ENCODE measurements at places on chromosomes 5 and 9.

DNA sequence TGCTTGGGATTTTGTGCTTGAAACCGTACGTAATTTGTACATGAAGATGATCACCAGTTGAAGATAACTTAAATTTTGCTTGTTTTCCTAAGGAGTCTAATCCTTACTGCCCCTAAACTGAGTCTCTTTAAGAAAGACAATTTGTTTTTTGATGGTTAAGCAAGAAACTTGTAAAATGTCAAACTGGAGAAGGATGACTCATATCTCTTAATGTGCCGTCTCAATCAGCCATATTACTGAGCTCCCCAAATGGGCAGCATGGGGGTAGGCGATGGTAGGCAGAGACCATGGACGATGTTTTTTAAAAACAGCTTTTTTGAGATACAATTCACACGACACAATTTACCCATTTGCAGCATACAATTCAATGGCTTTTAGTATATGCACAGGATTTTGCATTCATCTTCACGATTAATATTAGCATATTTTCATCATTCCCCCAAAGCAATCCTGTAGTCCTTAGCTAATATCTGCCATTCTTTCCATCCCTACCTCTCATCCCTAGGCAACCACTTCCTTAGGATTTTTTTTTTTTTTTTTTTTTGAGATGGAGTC is 14.3 kb downstream of the ARHGAP26 start:
- DNase-seq: no peak

- DNase-seq: no peak
Observed at GRCh38 chr9:134059661-134060395, 8.0 kb downstream of the BRD3 start.

DNA sequence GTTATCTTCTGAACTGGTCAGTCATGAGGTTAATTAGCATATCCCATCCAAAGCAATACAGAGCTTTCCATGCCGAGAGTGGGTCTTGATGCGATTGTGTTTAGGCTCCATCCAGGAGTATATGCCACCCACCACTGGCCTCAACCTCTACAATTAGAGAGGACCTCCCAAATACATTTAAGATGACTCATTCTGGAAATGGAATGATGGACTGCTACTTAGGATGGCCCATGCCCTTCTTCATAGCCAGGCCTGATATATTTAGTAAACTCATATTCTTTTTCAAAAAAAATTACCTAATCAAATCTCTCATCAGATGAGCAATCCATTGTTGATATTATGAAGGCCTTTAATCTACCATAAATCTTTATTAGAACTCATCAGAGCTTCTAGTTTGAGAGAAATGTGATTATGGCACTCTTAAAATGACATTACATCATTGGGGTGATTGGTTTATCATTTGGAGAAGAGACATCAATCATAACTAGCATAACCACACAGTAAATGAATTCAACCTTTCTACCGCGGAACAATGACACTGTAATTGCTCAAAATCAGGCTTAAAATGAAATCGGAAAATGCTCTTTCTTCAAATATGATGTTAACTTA is 414.2 kb upstream of the WWC1 start:
- DNase-seq: no peak

DNA sequence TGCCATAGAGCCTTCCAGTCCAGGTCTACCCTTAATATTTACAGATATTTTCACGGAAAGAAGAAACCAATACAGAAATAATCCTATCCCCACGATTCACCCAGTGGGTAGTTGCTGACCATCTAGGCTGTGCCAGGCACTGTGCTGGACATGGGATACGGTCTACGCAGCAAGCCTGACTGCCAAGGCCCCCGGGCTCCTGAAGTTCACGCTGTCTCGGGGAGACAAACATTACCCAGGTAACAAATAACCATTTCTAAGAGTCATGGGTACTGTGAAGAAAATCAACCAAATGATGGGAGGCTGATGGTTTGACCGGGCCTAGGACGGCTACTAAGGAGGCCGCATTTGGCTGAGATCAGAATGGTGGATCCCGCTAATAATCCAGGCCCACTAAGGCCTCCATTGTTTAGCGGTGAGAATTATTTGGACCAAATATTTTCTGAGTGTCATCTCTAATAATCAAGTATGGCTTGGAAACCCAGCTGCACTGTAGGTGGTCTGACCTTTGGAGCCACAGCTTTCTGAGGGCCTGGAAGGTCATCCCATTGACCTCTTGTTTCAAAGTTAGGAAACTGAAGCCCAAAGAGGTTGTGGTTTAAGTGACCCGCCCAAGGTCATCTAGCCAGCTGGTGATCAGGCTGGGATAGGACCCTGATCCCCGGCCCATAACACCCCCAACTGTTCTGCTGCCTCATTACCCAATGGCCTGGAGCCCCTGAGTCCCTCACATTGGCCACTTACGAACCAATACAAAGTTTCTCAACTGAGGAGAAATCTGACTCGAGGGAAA is 82.4 kb downstream of the AK8 start:
- DNase-seq: no peak

DNA sequence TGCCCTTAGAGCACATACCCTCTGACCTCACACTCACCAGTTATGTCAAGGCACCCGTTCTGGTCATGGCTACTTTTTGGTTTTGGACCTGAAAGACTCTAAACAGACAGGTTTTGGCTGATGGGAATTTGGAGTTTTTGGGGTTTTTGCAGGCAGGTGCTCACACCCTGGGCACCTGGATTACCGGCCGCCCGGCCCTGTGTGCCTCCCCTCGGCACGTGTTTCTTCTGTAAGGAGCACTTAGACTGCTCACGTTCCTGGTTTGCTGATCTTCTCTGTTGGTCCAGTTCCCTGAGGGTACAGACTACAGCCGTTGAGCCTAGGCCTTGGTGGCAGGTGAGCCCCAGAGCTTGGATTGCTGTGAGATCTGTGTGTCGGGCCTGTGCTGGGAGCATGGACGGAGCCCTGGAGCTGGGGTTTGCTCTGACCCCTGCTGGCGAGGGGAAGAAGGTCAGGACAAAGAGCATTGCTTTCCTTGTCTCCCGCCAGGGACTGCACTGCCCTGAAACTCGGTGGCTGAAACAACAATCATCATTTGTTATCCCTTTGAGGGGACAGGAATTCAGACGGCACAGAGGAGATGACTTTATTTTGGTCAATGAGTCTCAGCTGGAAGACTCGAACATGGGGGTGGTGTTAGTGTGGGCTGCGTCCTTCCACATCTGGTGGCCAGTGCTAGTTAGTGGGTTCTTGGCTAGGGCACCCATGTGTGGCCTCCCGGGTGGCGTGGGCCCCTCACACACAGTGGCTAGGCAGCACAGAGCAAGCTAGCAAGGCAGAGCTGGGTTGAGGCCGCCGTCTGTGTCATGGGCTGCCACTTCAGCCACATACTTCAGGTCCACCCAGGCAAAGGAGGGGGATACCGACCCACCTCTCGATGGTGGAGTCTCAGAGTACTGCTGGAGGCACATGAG is 76.4 kb downstream of the EHMT1 start:
- no peak for DNase-seq

- DNase-seq: no peak
Observed at GRCh38 chr5:64269164-64269563, 103.5 kb downstream of the RNF180 start.

Data from CMK (cell line).